ENCODE measurements at places on chromosomes 4 and X.

- no peak for ATAC-seq
Measured at GRCh38 chrX:104137496-104137895, 19.3 kb downstream of the SLC25A53 start.

- no peak for ATAC-seq
Measured at GRCh38 chr4:64497491-64497890, 88.2 kb upstream of the TECRL start.

DNA sequence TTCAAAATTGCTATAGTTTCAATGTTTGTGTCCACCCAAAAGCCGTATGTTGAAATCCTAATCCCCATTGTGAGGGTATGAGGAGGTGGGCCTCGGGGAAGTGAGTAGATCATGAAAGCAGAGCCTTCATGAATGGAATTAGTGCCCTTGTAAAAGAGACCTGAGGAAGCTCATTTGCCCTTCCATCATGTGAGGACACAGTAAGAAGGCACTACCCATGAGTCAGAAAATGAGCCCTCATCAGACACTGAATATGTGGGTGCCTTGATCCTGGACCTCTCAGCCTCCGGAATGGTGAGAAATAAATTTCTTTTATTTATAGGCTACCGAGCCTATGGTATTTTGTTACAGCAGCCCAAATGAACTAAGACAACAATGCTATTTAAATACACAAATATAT, 57.7 kb upstream of the EFHC2 start:
- ATAC-seq, result no peak

- no peak for ATAC-seq
Measured at GRCh38 chrX:20015945-20016615, 25.2 kb upstream of the BCLAF3 start.

Data from esophagus mucosa (tissue), 1 donor.